Mesothelial cell of epicardium (in vitro differentiated cells): ENCODE measurements at places on chromosomes 12 and 14. TPM values are rescaled to one million over a fixed set of nuclear protein-coding genes. Genes with fewer than 3 reads are reported as not detected.

GRCh38 chr14:49418789-49419188 is 167.4 kb downstream of the RPS29 start:
- DNase-seq, result no peak

GRCh38 chr12:51675071-51675803 is 84.2 kb downstream of the SCN8A start:
- DNase-seq, result no peak

DNA sequence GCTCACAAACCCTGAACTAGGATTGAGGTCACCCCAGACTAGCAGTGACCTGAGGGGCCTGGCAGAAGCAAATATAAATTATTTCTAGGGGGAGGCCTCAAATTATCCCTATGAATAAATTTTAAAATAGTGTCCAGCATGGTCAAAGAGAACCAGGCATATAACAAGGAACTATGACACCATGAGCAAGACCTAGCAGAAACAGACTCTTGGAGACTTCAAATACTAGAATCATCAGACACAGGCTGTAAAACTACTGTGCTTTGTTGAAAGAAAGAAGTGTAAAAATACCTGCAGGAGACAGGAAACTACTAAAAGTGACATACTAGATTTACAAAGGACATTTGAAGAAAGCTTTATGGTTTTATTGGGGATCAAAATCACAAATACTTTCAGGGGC is 3.2 kb upstream of the BCL7A start:
- DNase-seq, result no peak

- no peak for DNase-seq
Measured at GRCh38 chr12:107669946-107670345, 15.7 kb upstream of the PWP1 start.

The PLBD1 gene
- 41.3 to 48.1 TPM (median 43.8 TPM) in 3 replicates for total RNA-seq

- no peak for DNase-seq
Measured at GRCh38 chr12:119373666-119374065, 39.1 kb downstream of the CCDC60 start.

The MARS1 gene
- 163 to 192 TPM (median 177 TPM) in 3 replicates for total RNA-seq

The EMP1 gene
- total RNA-seq, result 16.3 to 19.0 TPM (median 16.5 TPM) in 3 replicates

DNA sequence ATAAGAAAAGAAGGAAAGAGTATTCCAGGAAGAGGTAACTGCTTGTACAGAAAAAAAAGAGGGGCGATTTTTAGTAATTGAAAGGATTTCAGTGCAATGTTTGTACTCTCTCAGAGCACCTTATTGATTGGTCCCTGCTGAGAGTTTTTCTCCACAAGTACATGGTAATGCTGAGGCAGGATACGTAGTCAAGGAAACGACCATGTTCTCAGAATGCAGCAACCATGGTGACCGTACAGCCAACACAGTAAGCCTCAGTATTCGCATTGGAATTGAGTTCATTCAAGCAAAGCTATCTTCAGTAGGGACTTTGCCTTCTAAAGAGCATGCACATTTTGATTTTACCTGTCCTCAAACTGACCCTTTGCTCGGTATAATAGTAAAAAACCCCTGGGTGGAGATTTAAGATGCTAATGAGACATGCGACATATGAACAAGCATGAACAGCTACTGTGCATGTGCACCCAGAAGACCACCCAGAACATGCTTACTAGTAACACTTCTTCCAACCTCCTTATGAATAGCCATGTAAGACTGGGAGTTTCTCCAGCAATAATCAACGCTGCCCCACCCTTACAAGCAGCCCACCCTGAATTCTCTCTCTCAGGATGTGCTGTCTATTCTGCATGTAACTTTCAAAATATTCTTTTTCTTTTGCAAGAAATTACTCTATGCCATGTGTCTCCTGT is 6.2 kb upstream of the SLC41A2 start:
- DNase-seq, result no peak

DNA sequence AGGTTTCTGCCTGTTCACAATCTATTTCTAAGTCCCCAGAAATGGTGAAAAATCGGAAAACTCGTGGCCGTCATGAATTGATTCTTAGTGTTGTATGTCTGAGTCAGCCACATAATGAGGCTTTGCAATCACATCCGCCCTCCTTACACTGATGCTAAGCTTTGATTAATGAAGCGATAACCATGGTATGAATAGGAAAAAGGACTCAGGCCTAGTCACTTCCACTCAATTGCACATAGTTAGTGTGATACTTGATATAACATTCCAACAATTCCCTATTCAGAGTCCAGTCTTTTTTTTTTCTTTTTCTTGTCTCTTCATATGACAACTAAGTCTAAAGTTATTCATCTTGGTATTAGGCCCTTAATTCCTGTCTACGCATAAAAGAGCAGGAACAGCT is 1231.0 kb downstream of the VRK1 start:
- no peak for DNase-seq

DNA sequence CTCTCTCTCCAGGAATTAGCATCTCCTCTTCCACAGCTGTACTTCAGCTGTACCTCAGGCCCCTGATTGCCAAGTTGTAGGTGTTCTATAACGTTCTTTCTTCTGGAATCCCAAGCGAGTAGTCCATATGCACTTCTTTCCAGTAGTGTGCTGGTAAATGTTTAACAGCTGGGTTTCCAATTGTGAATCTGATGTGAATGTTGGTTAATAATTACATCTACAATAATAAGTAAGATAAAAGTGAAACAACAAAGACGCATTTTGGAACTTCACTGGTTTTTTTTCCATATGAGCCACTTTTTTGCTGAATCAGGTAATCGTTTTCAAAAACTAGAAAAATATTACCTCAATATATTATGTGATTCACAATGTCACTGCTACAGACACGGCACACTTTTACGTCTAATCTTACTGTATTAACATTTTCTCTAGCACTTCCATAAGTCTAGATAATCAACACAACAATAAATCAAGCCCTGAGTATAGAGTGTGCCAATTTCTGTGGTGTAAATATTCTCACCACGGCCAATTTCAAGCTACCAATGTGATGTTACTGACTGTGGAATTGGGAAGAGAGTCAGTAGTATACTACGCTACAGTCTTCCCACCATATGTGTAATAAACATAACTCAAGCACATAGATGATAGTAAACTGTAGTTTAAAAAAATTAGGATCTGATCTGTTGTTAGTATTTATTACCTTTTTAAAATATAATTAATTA is 113.0 kb downstream of the ZFP36L1 start:
- no peak for DNase-seq

The KRT78 gene
- not detected in 3 replicates for total RNA-seq

DNA sequence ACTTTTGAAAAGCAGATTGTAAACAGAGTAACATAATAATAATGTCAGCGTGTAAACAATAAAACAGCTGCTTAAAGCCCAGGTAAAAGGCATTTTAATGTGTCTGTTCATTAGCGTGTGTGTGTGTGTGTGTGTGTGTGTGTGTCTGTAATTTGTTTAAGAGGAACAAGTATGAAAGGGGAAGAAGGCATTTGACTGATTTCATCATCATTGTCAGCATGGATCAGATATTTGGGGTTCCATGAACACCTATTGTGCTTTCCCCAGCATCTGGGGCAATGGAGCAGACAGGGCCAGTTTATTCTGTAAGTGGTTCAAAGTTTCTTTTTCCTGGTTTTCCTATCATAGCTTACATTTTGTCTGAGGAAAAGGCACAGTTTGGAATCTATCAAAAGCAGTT is 28.9 kb downstream of the SLC25A21 start:
- no peak for DNase-seq

- DNase-seq, result no peak
Measured at GRCh38 chr14:24274101-24274543, 2.7 kb upstream of the RABGGTA start.

The KHNYN gene
- total RNA-seq, result 89.2 to 92.2 TPM (median 89.3 TPM) in 3 replicates

DNA sequence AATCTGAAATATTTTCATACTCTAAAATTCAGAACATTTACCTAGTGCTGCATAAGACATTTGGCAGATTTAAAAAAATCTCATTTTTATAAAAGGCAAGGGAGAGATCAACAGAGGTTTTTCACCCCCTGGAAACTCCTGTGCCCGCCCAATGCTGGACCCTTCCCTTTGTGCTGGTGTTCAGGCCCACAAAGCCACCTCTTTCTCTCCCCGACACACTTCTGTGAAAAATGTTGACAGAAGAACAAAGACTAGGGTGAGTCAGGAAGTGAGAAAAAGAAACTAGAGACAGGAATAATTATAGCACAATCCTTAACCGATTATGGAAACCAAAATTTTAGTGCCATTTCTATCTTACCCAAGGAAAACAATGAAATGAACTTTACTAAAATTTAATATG is 197.7 kb upstream of the STXBP6 start:
- no peak for DNase-seq

GRCh38 chr14:65352964-65353530 is 59.5 kb upstream of the FUT8 start:
- DNase-seq, result no peak

DNA sequence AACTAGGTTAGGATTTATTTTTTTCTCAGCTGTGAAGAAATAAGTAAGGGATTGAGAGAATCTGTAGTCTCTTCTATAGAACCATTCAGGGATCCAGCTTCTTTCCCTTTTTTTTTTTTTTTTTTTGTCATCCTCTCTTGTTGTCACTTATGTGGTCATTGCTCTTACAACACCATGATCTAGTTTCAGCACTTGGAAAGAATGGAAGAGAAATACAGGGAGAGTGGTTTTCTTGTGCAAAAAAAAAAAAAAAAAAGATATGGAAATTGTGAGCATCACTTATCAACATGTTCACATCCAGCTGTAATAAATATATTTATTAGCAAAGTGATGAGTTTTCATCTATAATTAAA is 599.3 kb downstream of the SLC6A15 start:
- DNase-seq, result no peak

DNA sequence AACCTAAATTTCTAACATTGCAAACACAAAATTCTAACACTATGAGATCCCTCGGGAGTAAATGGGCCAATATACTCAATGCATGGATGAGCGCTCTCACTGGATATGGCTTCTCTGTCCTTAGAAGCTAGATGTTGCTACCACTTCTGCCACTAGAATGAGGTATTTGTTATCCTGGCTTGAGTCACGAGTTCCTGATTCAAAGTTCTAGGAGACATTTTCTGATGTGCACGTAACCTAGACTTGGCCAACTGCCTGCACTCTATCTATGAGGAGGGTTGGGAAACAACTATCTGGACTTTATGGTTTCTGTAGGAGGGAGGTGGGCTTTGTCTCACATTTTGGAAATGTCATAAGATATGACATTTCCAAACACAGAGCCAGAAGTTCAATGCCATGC is 37.6 kb downstream of the FERMT2 start:
- no peak for DNase-seq

DNA sequence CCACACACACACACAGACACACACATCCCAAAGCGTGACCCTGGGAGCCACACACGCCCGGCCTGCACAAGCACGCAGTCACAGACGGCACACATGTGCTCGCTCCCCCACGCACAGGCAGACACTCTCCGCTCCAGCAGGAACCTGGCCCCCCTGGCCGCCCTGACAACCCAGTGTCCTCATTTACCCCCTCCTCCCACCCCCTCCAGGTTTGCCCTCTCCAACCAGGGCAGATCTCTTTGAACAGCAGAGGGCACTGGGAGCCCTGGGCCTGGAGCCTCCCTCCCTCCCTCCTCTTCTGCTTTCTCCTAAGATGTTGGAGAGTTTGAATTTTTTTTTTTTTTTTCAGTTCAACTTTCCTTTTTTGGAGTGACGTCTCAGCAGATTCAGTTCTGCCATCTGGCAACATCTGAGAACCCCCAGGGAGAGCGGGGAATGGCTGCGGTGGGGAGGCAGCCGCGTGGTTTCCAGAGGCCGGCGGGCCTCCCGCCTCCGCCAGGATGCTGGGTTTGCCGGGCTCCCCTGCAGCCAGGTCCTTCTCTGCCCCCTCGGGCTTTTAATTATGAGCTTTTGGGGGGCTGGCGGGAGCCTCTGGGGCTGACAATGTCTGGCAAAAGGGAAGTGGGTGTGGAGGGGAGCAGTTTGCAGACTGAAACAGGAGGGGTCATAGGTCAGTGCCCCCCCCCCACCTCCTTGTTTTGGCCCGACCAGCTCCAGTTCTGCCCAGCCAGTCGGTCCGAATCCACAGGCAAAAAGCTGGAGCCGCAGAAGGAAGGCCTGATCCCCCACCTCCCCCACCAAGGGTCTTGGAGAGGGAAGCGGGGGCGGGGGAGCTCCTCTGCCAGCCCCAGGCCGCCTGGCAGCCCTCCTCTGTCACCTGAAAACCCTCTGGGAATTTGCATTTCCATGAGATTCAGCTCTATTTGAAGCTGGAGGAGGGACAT is 1.3 kb upstream of the NCOR2 start:
- no peak for DNase-seq

GRCh38 chr14:54000341-54000811 is 43.8 kb upstream of the BMP4 start:
- no peak for DNase-seq

DNA sequence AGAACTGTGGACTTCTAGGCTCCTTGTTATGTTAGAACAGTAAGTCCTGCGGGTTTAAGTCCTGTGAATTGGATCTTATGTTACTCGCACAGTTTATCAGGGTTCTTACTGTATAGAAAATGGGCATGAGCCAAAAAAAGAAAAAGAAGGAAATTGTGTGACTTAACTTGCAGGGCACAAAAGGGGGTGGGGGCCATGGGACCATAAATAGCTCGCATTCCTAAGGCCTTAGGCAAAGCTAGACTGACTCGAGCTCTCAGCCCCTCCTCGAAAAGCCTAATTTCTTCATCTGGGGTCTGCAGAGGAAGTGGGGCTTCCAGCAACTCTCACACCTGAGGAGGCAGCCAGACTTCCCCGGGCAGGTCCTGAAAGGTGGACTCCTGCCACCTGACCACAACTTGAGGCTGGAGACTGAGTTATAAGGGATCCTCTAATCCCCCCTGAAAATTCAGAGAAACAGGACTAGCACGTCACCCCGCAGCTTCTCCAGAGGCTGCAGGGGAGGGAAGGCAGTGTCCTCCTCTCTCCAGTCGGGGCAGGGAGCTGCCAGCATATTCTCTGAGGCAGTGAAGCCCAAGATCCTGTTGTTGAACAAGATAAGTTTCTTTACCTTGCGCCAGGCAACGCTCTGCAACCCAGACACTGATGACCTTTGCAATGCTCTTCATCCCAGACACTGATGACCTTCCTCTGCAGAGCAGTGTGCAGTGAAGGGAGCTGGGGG is 280.5 kb downstream of the PCNX1 start:
- no peak for DNase-seq

- peak; percentile 50 for DNase-seq
Measured at GRCh38 chr14:73759183-73759713, 45.1 kb upstream of the PNMA1 start.
